AG04449 (cell line): ENCODE measurements at places on chromosomes 16 and 17.

DNA sequence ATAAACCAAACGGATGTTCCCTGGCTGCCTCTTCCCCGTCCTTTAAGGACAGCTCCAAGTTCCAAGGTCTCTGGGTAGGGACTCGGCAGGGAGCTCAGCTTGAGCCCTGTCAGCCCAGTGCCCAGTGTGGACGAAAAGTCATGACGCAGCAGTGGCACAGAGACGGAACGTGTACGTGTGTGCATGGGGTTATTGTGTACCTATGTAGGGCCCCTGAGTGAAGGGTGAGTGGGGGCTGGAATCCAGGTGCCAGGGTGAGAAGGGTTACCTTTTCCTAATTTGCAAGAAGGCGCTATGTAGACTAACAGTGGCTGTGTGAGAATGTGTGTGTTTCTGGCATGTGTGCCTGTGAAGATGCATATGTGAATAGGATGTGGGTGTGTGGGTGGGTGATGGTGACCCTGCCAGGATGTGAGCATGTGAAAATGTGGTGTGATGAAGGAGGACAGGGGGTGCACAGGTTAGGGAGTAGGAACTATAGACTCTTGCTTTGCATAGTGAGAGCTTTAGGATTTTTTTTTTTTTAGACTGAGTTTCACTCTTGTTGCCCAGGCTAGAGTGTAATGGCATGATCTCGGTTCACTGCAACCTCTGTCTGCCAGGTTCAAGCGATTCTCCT lies 6.0 kb downstream of the SCN4A start:
- DNase-seq: no peak

- DNase-seq: no peak
These were observed 1.2 kb upstream of the HSF4 start for GRCh38 chr16:67163164-67163998.

DNA sequence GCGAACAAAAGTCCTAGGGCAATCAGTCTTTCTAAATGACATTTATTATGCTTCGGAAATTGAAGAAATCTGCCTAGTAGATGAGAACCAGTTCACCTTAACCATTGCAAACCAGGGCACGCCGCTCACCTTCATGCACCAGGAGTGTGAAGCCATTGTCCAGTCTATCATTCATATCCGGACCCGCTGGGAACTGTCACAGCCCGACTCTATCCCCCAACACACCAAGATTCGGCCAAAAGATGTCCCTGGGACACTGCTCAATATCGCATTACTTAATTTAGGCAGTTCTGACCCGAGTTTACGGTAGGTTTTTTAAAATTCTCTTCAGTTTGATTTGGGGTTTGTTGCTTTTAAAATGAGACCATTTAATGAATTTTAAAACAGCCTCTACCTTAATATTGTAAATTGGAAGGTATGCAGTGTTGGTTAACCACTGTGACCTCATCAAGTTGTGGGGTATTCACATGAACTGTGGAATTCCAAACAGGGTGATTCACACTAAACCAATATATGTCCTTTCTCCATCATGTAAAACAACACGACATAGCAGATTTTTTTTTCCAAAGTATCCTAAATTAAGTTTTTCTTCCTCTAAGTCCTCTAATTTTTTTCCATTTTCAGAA lies 6.2 kb upstream of the EVI2A start:
- DNase-seq: peak; percentile 69

- no peak for DNase-seq
These were observed 16.4 kb downstream of the RARA start for GRCh38 chr17:40325156-40326013.

GRCh38 chr16:63652091-63652490 lies 1469.8 kb downstream of the CDH11 start:
- no peak for DNase-seq

GRCh38 chr16:49012961-49013726 lies 268.5 kb downstream of the CBLN1 start:
- DNase-seq: no peak

DNA sequence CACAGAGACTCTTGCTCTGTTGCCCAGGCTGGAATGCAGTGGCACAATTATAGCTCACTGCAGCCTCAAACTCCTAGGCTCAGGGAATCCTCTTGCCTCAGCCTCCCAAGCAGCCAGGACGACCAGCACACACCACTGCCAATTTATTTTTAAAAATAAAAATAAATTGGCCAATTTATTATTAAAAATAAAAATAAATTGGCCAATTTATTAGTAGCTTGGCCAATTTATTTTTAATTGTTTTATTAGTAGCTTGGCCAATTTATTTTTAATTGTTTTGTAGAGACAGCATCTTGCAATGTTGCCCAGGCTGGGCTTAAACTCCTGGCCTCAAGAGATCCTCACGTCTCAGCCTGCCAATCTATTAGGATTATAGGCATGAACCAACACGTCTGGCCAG lies 184.3 kb downstream of the FTO start:
- no peak for DNase-seq

- peak; percentile 67 for DNase-seq
These were observed 54.6 kb downstream of the USP10 start for GRCh38 chr16:84754353-84754856.

- no peak for DNase-seq
These were observed 54.8 kb downstream of the SLFN5 start for GRCh38 chr17:35297666-35298065.

GRCh38 chr17:78679495-78680395 lies 102.3 kb downstream of the CYTH1 start:
- DNase-seq: no peak

GRCh38 chr17:80703142-80703478 lies 158.5 kb downstream of the RPTOR start:
- no peak for DNase-seq

DNA sequence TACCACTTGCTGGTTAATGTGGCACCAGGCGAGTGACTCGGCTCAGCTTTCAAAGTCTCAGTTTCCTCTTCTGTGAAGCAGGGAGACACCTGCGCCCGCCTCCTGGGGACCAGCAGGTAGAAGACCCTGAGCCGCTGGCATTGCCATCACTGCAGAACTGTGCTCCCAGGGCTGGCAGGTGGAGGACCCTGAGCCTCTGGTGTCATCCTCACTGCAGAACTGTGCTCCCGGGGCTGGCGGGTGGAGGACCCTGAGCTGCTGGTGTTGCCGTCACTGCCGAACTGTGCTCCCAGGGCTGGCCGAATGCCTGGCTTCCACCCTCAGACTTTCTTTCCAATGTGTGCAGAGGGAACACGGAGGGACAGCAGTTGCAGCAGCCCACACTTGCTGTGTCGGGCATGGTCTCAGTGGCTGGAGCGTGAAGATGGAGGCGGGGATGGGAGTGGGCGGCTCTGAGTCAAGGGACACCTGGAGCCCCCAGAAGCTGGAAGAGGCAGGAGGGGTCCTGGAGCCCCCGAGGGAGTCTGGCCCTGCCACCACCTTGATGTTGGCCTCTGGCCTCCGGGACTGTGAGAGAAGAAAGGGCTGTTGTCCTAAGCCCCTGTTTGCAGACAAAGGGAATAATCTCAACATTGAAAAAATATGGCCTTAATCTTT lies 75.8 kb upstream of the METTL9 start:
- no peak for DNase-seq

- no peak for DNase-seq
These were observed 201.5 kb upstream of the N4BP1 start for GRCh38 chr16:48811478-48811877.

GRCh38 chr17:43740541-43740940 lies 18.1 kb downstream of the SOST start:
- no peak for DNase-seq

DNA sequence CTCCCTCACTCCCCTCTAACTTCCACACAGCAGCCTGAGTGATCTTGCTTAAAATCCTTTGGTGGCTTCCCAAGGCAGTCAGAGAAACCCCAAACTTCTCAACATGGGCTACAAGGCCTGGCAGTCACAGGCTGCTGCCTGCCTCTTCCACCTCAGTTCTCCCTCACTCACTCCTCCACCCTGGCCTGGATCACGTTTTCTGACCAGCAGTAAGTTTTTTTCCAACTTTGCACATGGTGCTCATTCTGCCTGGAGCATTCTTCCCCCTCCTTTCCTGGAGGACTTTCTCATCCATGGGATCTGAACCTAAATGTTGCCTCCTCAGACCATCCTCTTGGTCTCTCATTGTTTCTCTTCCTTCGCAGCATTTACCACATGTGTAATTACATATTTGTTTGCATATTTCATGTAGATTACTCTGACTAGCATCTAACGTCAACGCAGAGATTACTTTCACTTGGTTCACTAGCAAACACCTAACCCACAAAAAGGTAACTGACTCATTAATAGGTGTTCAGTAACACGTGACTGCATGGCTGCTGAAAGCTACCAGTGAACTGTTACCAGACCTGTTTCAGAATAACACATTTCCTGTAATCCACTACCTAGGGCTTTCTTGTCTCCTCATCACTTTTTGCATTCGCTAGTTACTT lies 17.1 kb downstream of the GNA13 start:
- no peak for DNase-seq

DNA sequence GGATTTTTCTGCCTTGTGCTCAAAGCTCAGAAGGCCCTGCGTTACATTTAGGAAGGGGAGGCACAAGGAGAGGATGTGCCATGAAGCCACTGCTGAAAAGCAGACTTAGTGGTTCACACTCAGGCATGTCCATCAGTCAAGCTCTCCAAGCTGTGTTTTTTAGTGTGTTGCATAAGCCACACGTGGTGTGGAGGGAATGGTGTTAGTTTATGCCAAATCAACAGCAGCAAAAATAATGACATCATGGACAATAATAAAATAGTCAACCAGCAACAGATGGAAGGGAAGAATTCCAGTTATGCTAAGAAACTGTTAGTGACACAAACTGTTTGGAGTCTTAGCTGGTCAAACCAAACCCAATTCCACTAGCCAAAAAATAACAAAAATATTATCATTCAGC lies 438.3 kb downstream of the NPIPA7 start:
- DNase-seq: no peak

GRCh38 chr17:82064433-82065192 lies 991 bp downstream of the DUS1L start:
- DNase-seq: no peak

- DNase-seq: no peak
These were observed 667 bp downstream of the OGFOD1 start for GRCh38 chr16:56451753-56452689.

DNA sequence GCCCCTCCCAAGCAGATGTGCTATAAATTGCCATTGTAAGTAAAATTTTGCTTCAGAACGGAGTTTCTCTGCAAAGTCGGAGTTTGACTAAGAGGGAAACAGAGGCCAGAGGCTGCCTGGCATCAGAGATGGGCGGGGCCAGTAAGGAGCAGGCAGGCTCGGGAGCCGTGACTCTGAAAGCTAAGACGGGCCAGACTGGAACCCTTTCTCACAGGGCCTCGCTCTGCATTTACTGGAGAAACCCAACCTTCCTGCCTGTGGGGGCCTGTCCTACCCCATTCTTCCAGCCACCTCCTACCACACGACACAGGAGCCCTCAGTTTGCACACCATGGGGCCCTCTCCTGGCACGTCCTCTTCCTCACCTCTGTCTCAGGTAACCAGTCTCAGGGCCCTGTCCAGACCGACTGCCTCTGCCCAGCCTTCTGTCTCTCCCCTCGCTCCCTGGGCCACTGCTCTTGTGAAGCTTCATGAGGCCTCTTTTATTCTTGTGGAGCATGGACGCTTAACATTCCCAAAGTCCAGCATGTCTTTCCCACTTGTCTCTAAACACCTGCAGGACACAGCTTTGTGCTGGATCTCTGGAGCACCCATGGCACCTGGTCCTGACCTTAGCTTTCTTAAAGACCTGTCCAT lies 48.4 kb upstream of the ACSF3 start:
- no peak for DNase-seq

GRCh38 chr17:50346313-50347116 lies 589 bp downstream of the XYLT2 start:
- DNase-seq: no peak

DNA sequence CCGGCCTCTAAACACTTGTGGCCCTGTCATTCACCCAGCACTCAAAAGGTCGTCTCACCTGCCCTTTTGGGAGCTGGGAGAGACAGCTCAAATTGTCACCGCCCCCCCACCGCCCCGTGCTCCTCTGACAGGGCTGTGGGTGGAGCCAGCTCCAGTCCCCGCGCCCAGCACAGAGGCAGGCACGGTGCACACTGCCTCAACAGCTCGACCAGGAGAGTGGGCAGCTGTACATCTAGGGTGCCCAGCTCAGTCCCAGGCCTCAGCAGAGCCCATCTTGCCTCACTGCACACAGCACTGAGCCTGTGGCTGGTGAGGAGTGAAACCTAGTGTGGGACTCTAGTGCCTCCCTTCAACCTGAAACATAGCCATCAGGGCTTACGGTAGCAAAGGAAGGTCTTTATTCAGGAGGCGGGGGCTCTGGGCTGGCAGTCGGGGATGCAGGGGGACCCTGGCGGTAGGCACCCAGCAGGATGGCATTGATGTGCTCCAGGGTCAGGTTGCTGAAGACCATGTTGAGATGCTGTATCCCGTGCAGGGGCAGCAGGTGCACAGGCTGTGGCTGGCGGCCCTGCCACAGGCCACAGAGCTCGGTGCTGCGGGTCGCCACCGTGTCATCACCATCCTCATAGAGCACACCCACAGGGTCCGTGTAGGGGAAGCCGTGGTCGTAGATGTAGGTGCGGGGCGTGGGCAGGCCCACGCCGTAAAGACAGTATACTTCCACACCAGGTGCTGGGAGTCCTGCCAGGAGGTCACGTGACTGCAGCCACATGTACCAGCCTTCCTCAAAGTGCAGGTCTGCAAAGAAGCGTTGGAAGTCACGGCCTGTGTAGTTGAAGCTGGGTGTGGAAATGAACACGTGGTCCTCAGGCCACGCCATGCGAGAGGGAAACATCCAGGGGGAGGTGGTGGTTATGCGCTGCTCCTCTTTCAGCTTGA lies 3.1 kb upstream of the PSMB10 start:
- no peak for DNase-seq

- DNase-seq: no peak
These were observed 561 bp upstream of the WFDC1 start for GRCh38 chr16:84294117-84294516.

DNA sequence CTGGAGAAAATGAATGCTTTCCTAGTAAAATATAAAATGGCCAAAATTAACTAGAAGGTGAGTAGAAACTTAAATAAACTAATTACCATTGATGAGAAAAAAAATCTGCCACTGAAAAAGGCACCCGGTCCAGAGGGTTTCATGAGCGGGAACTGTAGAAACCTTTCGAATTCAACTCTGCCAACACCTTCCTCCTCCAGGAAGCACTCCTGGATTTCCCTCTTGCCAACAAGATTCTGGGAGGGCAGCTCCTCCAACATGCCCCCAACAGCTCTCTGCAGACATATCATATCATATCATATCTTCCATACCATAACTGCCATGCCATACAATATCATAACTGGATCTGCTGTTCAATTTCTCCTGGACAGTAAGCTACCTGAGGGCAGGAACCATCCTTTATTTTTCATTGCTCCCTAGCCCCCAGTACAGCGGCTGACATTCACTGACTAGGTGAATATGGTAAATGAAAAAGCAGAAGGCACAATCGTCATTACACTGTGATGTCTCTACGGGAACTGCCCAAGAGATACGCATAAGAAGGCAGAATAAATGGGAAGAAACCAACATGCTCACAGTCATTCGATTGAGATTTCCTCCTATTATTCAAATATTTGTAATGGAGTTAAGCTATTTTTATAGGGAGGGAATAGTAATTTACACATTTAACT lies 9.2 kb downstream of the ARHGAP27 start:
- no peak for DNase-seq

DNA sequence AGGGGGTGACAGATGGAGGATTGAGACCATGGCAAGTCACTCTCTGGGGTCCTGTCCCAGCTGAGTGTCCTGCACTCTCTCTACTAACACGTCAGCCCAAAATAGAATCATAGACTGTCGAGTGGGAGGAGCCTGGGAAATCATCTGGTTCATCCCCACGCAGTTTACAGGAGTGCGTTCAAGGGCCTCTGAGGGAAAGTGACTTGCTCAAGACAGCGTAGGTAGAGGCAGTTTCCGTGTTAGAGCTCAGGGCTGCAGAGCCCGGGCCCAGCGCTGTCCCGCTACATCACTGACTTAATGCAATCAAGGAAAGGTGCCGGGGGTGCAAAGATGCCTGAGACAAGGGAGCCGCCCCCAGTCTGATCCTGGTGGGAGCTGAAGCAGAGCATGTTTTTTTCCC lies 10.3 kb downstream of the GSG1L2 start:
- DNase-seq: no peak
